NCI-H774 (cell line): ENCODE measurements at places on chromosomes 4 and X.

- no peak for DNase-seq
Measured at GRCh38 chr4:183124865-183125264, 25.8 kb downstream of the WWC2 start.

DNA sequence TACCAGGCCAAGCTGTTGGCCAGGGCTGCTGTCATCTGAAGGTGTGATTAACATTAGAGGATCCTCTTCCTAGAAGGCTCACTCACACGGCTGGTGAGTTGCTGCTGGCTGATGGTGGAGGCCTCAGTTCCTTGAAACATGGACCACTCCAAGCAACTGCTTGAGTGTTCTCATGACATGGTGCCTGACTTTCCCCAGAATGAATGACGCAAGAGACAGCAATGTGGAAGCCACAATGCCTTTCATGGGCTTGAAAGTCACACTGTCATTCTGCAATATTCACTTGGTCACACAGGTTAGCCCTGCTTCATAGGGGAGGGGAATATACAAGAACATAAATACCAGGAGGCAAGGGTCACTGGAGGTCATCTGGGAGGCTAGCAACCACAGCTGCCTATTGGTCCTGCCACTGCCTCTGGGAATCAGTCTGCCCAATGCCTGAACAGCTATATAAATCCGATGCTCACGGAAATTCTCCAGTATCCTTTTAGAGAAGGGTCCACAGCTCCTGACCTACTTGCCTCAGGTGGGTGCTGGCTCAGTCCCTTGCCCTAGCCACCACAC lies 97.1 kb upstream of the MAML3 start:
- DNase-seq = no peak

- DNase-seq = no peak
Measured at GRCh38 chr4:157045507-157046127, 30.3 kb upstream of the GLRB start.

GRCh38 chr4:78747475-78747922 lies 28.7 kb upstream of the BMP2K start:
- no peak for DNase-seq

DNA sequence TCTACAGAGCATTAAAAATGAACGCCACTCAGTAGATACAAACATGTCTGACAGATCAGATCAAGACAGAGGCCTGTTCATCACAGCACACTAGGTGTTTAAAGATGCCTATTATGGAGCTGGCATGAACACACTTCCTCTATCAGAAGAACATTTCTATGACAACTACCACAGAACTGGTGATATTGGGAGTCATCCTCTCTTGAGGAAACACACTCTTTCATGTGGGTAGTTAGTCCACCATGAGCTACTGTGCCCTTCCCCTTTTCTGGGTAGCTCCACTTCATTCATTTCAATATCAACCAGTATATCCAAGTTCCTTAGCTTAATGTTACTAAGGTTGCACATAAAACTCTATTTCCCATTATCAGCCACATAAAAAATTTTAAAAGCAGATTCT lies 46.7 kb downstream of the MAOB start:
- DNase-seq = no peak

- no peak for DNase-seq
Measured at GRCh38 chr4:139297001-139297410, 4.3 kb upstream of the NAA15 start.

GRCh38 chr4:111512081-111512783 lies 633.0 kb upstream of the FAM241A start:
- no peak for DNase-seq

DNA sequence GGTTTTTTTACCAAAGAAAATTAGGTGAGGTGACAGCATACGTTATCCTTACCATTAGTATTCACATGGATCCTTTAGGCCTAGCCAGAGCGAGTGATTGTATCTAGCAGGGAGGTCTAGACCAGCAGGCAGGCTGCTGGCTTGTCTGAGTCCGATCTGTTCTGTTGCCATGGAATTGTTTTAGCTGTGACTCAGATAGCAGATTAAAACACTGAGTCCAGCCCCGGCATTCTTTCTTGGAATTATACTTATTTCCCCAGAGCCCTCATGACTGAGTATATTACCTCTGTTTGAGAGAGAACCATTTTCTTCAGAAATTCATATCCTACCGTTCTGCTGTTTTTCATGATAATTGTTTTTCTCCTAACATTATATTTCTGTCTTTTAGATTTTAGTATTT lies 37.4 kb downstream of the OCRL start:
- no peak for DNase-seq

DNA sequence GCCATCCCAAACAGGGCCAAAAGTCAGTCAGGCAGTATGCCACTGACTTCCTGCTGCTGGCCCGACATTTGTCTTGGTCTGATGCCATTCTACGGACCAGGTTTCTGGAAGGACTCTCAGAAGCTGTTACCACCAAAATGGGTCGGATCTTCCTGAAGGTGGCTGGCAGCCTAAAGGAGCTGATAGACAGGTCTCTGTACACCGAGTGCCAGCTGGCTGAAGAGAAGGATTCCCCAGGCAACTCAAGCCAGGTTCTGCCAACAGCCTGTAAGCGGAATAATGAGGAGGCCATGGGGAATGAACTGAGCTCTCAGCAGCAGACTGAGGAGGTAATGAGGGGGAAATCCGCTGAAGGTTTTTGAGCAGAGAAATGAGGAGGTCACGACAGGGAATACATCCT lies 95.7 kb downstream of the RTL9 start:
- no peak for DNase-seq

GRCh38 chr4:38526412-38526811 lies 137.6 kb upstream of the KLF3 start:
- peak; percentile 9 for DNase-seq

DNA sequence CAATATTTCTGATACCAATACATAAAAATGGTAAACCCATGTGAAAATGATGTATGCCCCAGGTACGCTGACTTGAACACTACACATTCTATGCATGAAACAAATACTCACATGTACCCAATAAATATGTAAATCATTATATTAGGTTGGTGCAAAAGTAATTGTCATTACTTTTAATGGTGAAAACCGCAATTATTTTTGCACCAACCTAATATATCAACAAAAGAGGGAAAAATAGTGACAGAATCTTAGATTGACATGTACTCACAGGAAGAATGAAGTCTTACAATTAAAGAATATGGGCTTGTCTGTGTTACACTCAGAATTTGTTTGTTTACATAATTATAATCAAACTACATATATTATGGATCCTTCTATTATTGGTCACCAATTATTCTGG lies 82.3 kb downstream of the GLRA3 start:
- no peak for DNase-seq

DNA sequence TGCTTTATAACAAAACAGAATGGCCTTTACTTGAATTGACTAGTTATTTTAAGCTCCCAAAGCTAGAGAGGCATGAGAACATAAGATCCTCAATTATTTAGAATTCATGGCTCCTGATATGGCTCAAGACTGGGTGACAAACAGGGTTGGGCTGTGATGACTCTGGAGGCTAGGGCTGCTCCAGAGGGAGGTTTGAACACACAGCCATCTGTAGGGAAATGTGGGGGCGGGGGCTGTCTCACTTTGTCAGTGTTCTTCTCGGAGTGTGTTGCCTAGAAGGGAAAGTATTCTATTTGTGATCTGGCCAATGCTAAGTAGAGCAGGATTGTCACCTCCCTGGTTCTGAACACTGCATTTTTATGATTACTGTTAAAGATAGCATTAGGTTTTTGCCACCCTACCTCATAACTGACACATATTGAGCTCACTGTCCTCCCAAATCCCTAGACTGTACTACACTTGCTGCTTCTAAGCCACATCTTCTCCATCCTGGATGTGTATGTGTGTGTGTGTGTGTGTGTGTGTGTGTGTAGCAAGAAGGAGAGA lies 45.9 kb downstream of the VSIG4 start:
- DNase-seq = no peak

GRCh38 chrX:21939906-21940305 lies 603 bp upstream of the SMS start:
- DNase-seq = no peak

DNA sequence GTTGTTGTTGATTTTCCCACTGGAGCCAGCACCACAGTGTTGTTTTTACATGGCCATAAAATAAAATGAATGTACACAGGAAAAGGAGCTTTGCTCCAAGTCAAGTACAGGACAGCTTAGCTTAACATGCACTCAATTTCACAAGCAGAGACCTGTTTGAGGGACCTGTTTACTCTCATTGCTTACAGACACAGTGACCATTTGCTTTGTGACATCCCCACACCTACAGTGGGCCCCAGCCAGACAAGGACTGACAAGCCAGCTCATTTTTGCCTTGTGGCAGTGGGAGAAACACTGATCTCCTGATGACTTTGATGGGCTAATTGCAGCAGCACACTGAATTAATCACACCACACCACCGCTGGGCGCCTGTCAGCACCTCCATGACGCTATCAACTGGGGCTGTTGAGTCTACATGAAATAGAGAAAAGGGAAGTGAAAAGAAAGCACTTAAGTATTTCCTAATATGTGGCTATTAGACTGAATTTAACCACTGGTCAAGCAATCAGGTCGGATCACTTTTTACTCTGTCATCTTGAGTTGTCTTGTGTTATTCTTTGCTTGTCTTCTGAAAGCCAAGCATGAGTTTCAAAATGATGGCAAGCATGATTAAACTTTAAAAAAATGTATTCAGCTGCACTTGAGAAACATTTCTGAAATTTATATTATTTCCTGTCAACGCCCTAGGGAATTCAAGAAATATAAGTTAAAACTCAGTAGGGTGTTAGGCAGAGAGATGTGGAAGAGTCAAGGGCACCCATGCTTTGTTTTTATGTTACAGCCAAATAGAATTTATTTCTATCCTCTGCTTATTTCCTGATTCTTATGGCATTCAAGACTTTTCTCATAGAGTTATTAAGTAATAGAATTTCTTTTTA lies 557.7 kb downstream of the RAB28 start:
- no peak for DNase-seq

DNA sequence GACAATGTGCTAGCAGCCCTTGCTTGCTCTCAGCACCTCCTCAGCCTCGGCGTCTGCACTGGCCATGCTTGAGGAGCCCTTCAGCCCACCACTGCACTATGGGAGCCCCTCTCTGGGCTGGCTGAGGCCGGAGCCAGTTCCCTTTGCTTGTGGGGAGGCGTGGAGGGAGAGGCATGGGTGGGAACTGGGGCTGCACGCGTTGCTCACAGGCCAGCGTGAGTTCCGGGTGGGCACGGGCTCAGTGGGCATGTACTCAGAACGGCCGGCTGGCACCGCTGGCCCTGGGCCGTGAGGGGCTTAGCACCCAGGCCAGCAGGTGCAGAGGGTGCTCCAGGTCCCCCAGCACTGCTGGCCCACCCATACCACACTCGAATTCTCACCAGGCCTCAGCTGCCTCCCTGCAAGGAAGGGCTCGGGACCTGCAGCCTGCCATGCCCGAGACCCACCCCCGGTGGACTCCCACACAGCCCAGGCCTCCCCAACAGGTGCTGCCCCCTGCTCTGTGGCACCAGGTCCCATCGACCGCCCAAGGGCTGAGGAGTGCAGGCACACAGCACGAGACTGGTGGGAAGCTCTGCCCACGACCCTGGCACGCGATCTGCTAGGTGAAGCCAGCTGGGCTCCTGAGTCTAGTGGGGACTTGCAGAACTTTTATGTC lies 100.3 kb downstream of the SLC39A8 start:
- no peak for DNase-seq

DNA sequence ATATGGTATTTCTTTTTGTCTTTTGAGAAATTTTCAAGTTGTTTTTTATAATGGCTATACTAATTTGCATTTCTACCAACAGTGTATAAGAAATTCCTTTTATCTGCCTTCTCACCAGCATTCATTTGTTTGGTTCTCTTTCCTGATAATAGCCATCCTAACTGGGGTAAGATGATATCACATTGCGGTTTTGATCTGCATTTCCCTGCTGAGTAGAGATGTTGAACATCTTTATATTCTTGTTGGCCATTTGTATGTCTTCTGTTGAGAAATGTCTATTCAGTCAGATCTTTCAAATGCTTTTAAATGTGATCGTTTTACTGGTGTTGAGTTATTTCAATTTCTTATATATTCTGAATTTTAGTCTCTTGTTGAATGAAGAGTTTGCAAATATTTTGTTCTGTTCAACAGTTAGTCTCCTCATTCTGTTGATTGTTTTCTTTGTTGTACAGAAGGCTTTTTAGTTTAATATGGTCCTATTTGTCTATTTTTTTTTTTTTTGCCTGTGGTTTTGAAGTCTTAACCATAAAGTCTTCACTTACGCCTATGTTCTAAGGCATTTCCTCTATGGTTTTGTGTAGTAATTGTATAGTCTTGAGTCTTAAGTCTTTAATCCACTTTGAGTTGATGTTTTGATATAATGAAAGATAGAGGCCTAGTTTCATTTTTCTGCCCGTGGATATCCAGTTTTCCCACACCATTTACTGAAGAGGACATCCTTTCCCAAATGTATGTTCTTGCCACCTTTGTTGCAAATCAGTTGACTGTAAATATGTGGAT lies 1566.9 kb downstream of the STIM2 start:
- no peak for DNase-seq

GRCh38 chr4:23775694-23776093 lies 114.2 kb downstream of the PPARGC1A start:
- DNase-seq = peak; percentile 4

DNA sequence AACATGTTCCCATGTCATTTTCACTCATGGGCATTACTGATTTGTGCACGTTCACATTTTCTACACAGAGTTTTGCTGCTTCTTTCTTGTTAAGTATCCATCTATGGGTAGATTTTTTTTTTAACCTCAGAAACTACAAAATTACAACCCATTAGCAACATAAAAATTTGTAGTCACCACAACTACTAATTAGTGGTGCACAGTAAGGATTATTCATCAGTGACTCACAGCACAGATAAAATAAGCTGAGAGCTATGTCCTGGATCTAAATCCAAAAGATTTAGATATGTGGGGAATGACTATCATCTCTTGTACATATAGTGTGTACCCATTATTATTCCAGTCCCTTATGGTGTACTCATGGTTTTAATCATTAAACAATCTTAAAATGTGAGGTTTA lies 19.7 kb upstream of the AMELX start:
- no peak for DNase-seq

- DNase-seq = no peak
Measured at GRCh38 chr4:132003593-132003992, 1145.5 kb upstream of the PCDH10 start.

DNA sequence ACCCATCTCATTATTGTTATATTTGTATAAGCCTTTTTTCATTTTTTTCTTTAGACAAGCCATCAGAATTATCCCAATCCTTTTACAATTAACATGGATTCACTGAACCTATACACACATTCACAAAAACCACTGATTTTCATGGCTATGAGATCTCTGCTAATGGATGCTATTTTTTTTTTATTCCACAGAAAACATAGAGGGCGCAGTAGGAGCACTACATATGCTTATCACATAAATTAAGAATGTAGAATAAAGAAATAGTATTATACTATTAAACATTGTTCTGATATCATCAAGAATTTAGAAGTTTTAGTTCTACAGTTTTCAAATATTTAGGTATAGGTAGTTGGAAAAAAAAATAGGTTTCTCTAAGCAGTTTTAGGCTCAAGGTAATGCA lies 1477.4 kb downstream of the ARAP2 start:
- DNase-seq = no peak

- DNase-seq = no peak
Measured at GRCh38 chr4:39375478-39375877, 9.3 kb upstream of the RFC1 start.

- DNase-seq = no peak
Measured at GRCh38 chr4:99574530-99575324, at the start of gene MTTP. TSS of gene MTTP (plus strand) at chr4:99574824. CDS start at chr4:99574910, 86 bp downstream.

- DNase-seq = no peak
Measured at GRCh38 chr4:68734095-68734494, 63.6 kb upstream of the UGT2B15 start.
